H54 (cell line): ENCODE measurements at places on chromosomes 1 and 21.

DNA sequence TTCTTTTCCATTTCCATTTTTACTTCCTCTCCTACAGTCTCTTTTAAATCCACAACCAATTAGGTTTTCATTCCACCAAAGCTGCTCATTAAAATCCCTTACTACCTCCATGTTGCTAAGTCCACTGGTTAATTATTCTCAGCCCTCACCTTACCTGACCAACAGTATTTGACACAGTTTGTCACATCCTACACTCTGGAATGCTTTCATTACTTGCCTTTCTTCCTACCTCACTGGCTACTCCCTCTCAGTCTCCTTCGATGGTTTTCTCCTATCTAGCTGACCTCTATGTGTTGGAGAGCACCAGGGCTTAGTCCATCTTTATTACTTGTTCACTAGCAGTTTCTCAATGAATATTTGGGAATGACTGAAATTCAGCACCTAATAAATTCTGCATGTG is 78.6 kb downstream of the NME7 start:
- no peak for DNase-seq

GRCh38 chr1:46529031-46529630 is 22.3 kb downstream of the KNCN start:
- DNase-seq, result no peak

GRCh38 chr1:31781756-31782371 is 17.7 kb upstream of the ADGRB2 start:
- no peak for DNase-seq

- peak; percentile 74 for DNase-seq
These were observed 167.2 kb downstream of the CYYR1 start for GRCh38 chr21:26405735-26406361.

- no peak for DNase-seq
These were observed 11.7 kb upstream of the FGR start for GRCh38 chr1:27646676-27647075.

DNA sequence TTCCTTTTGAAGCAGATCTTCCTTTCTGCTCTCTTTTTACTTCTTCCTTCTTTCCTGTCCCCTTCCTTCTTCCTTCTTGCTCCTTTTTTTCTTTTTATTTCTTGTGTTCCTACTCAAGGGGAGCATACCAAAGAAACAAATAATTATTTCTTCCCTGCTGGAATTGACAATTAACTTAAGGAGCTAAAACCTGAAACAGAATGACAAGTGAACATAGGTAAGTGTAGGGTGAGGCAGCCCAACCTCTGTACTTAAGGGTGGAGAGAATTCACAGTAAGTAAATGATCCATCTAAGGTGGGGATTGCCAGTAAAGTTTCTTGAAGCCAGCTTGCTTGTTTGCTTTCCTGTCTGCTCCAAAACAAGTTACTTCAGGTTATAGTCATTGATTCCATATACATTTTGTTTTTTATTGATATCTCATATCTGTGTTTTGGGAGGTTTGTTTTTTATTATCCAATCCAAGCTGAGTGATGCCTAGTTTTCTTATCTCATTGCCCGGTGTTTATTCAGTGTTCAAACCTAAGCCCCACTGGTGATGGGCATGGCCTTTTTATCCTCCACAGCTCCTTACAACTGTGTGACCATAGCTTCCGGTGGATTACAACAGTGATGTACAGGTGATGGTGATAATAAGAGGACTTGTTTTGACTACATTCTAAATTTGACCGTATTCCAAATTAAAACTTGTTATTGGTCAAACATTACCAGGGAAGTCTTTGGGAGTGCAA is 133.2 kb upstream of the IVNS1ABP start:
- DNase-seq, result no peak

DNA sequence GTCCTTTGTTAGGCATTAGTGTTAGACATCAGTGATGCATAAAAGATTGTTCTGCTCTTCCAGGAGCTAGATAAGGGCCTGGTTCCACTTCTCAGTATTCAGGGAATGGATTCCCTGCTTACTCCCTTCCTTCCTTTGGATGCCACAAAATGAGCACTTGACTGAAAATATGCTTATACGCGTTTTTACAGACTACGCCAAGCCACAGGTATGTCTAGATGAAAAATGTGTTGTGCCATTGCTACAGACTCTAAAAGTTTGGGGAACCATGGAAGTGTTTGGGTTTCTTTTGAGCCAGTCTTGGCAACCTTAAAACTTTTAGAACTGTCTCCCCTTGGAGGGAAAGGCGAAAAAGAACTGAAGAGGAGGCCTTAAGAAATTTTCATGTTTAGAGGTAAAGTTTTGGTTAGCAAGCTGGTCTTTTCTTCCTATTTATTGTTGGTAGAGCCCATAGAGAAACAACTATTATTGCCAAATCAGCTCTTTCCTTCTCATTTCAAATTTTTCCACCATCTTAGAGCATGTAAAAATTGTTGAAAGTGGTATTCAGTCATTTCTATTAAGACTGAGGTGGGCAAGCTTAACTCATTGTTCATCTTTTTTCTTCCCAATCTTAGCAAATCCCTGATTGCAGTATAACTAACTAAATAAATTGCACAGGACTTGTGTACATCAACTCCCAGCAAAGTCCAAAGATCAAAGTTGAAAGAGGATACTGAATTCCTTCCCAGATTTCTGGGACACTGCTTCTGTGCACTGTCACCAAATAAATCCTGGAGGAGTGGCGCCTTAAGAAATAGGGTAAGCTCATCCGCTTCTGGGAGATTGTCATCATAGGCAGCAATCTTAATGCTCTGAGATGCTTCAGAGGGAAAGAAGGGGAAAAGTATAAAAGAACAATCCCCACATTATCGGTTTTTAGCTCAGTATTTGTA is 18.9 kb downstream of the FGGY start:
- no peak for DNase-seq

- DNase-seq, result no peak
These were observed 915.9 kb downstream of the PLA2G4A start for GRCh38 chr1:187744665-187745064.

- no peak for DNase-seq
These were observed 328 bp upstream of the KDF1 start for GRCh38 chr1:26960625-26960966.

DNA sequence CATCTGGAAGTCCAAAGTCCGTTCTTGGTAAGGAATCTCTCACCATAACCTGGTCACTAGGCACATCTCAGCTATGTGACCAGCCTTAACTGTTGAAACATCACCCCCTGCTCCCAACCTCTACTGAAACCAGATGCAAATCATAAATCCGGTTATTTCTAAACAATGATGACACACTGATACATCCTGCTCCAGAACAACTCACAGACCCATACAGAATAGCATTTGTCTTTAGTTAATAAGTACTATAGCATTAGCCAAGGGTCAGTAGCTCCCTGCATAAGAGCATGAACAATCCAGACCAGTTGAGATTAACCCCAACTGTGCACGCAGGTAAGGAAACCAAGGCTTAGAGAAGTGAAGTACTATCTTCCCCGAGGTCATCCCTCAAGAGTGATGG is 38.0 kb upstream of the KCTD3 start:
- no peak for DNase-seq

- no peak for DNase-seq
These were observed 32.4 kb upstream of the PGBD5 start for GRCh38 chr1:230458509-230458908.

GRCh38 chr1:10862743-10863335 is 66.4 kb upstream of the CASZ1 start:
- no peak for DNase-seq

GRCh38 chr1:89767618-89768017 is 53.2 kb upstream of the LRRC8D start:
- no peak for DNase-seq

DNA sequence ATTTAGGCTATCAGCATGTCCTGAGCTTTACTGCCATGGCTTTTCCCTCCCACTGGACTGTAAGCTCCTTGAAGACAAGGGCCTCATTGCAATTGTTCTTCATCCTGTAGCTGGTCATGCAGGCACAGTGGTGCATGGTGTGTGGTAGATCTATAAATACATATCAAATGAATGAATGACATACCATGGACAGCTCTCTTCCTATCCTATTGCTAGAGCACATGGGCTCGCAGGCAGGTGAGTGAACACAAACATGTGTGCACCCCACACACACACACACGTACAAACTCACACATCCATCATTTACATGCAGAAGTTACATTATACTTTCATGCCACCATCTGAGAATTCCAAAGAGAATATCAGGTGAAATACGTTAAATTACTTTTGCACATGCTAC is 172.9 kb upstream of the RUNX1 start:
- DNase-seq, result no peak

GRCh38 chr1:48743480-48743879 is 33.2 kb downstream of the BEND5 start:
- DNase-seq, result no peak

DNA sequence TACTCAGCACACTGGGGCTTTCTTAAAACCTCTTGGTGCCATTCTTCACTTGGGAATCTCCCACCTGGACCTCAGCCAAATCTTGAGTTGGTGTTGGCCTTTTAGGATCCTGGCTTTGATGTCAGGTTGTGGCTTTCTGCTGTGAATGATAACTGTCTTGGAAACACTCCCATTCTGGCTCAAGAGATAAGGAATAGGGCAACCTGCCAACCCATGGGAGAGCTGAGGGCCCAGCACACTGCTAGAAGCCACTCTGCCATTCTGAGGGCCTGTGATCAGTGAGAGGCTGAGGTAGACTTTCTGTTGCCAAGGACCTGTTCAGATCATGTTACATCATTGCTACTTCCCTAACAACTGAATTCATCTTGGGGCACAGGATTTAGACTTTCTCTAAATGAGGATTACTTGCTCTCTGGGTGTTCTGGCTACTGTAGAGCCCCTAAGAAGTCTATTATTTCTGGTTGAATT is 45.8 kb downstream of the TTC39A start:
- no peak for DNase-seq

GRCh38 chr1:215031392-215031791 is 51.1 kb upstream of the KCNK2 start:
- no peak for DNase-seq

GRCh38 chr1:66300972-66301451 is 232.9 kb upstream of the SGIP1 start:
- peak; percentile 13 for DNase-seq

DNA sequence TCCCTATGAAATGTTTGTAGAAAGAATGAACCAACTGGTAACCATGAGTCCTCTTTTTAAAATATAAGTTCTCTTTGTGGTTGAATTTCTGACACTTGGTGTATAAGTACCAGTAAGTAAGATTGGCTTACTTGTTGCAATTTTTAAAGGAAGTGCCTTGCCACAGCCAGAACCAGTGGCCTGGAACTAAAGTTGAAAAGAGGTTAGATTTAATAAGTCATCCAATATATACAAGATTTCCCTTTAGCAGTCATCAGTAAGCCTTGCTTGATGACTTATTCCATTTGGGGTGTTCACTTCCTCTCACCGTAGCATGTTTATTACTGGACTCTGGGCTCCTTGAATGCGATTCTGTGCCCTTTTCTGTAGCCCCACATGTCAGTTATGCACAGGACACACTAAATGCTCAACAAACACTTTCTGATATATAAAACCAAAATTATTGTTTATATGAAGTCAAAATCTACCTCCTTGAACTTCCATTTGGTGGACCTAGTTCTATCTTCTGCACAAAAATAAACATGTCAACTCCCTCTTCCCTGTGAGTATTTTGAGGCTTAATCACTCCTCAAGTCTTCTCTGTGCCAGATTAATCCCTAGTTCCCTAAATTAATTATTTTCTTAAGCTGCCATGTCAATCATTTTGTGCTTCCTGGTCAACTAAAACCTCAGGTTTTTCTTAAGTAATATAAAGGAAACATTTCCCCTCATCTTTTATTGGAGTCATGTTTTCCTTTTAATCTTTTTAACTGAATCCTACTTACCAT is 218.1 kb downstream of the ST6GALNAC3 start:
- no peak for DNase-seq

- DNase-seq, result no peak
These were observed 60.6 kb downstream of the UCHL5 start for GRCh38 chr1:192998536-192998935.

DNA sequence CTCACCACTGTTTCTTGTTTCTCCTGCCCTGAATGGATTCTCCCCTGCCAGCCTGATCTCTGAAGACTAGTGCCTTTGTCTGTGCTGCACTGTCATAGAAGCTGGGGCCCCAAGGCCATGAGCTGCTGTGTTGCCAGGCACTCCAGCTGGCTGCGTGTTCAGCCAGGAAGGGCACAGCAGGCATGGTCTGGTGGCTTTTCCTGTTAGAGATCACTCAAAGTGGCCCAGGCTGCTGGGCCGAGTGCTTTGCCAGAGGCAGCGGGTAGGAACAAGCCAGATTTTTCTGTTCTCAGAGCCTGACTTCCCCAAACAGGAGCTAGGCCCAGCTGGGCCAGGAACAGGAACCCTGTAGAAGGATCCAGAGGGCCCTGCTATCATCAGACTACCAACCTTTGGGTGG is 5.2 kb downstream of the ADPRS start:
- no peak for DNase-seq

DNA sequence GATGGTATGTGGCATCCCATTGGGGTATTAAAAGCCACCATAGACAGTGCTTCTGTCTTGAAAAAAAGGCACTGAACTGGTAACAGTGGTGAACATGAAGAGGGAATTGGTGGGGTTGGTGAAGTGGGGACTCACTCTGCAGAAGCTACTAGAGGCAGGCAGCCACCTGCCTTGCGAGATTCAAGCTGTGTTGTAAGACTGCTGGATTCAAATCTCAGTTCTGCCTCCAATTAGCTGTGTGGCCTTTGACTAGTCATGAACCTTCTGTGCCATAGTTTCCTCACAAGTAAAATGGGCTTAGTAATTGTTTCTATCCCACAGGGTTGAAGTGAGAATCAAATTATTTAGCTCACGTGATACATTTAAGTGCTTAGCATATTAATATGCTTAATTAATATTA is 16.6 kb upstream of the ELOA start:
- DNase-seq, result no peak

GRCh38 chr1:9397997-9398526 is 105.4 kb downstream of the SPSB1 start:
- no peak for DNase-seq

GRCh38 chr1:151728151-151729054 is 7.1 kb downstream of the RIIAD1 start:
- DNase-seq, result no peak

DNA sequence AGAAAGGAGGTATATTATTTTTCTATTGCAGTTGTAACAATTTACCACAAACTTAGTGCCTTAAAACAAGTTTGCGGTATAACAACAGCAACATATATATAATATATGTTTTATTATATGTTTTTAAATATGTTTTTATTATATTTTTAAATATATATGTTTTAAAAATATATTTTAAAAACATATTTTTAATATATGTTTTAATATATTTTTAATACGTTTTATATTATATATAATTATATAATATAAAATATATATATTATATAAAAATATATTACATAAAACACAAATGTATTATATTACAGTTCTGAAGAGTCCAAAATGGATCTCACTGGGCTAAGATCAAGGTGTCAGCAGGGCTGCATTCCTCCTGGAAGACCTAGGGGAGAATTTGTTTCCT is 27.5 kb upstream of the FNBP1L start:
- no peak for DNase-seq

- DNase-seq, result no peak
These were observed 52.8 kb downstream of the EDN2 start for GRCh38 chr1:41431490-41432350.

- DNase-seq, result no peak
These were observed 326.7 kb upstream of the CAMK1G start for GRCh38 chr1:209256766-209257350.
